Stimulated activated CD8-positive, alpha-beta memory T cell treated with anti-CD3 and anti-CD28 coated beads, Interleukin-7, amount 100 ng/mL, for 48 hours (primary cell): ENCODE measurements at places on chromosomes 5 and 9.

DNA sequence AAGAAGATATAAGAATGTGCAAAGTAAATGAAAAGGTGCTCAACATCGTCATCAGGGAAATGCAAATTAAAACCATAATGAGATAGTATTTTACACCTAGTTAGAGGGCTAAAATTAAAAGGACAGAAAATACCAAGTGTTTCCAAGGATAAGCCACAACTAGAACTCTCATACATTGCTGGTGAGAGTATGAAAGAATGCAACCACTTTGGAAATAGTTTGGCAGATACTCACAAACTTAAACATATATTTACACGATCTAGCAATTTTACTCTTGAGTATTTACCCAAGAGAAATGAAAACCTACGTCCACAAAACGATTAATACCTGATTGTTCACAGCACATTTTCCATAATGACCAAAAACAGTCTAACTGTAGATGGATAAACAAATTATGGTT is 51.5 kb downstream of the AOPEP start:
- DNase-seq = no peak

DNA sequence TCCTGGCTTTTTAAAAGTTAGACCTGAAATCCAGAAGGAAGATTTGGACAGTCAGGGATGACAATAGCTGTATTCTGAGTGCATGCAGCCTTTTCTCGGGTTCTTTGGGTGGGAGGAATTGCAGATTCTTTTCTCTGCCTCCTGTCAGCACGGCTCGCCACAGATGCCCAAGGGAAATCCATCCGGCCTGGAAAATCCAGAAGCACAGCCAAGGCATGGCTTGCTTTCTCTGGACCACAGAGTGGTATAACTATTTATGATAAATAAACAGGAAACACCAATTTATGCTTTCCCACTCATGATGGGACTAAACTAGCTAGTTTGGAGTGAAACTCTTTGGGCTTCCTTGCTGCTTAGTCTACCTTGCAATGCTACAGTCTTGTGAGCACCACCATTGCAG is 59.1 kb downstream of the C9orf152 start:
- no peak for DNase-seq

GRCh38 chr9:134231330-134231745 is 67.0 kb upstream of the RNU6ATAC start:
- no peak for DNase-seq

DNA sequence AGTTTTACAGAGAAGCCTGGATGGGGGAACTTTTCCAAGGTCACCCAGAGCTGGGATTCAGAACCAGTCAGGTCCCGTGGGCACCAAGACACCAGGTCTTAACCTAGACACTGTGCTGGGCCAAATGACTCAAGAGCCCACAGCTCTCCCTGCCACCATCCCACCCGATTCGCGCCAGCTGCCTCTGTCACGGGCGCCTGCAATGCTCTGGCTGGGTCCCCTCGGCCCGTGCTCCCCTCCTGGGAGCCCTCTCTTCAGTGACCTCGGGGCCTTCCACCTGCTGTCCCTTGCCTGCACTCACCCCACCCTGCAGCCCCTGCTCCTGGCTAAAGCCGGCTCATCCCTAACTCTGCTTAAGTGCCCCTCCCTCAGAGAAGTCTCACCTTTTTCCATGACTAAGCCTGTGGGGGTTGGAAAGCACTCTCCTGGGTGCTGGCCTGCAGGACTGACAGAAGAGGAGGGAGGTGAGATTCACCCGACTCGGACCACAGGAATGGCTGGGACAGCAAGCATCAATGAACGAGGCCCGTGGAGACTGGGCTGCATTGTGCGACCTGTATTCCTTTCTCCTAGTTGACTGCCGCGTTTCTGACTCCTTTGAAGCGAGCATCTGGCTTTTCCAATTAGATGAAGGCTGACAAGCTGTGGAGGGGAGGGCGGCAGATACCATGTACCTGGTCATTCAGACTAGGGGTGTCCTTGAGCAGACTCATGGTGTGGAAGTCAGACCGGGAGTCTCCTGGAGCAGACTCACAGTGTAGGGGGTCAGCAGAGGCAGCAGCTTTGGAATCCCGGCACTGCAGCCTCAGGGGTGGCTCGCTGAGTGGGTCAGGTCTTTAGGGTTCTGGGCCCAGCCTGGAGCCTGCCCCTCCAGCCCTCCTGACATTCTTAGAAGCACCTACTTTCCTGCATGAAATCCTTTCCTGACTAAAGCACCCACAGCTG is 5.8 kb upstream of the IL4 start:
- no peak for DNase-seq

- DNase-seq = no peak
Observed at GRCh38 chr9:110048976-110049698, 158.8 kb downstream of the C9orf152 start.

DNA sequence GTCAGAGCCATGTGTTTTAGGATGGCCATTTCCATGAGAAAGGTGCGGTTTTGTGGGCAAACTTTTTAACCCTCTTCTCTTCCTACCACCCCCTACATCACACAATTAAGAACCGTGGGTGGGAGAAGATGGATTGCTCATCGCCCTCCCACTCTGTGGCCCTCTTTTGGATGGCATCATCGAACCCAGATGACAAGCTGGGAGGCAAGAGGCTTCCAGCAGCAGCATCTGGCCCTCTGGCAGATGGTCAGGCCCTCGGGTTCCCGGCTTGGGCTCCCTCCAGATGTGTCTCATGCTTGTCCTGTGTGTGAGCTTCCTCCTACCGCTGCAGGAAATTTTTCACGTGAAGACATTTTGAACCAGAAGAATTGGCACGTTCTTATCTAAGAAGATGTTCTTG is 199.9 kb downstream of the EBF1 start:
- DNase-seq = no peak

DNA sequence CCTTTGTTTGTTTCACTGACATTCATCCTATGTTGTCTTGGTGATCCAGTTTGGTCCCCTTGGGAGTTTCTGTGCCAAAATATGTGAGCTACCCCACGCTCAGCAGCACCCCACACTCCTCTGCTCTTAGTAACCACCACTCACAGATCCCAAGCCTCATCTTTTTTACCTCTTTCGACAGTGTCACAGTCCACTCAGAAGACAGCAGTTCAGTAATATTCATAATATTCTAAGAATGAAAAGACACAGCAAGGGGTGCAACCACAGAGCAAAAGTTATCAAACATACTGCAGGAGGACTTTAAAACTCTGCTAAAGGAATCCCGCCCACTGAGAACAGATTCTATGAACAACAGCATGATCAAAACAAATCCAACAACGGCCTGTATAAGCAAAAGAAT is 28.2 kb downstream of the RNF130 start:
- no peak for DNase-seq

DNA sequence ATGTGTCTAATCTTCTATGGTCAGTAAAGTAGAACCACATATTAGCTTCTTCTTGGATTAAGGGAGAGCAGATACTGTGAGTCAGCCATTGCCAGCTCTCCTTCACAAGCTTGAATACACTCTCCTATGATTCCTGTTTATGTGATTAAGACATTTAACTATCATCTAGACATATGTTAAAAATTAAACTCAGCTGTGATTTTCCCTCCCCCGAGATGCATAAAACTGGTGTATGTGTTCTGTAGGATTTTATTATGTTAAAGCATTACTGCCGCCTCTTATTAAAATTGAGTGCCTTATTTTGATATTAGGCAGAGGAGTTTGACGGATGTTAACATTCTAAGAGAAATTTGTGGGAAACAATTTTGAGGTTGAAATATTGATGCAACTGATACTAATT is 114.6 kb downstream of the ACTBL2 start:
- DNase-seq = no peak

DNA sequence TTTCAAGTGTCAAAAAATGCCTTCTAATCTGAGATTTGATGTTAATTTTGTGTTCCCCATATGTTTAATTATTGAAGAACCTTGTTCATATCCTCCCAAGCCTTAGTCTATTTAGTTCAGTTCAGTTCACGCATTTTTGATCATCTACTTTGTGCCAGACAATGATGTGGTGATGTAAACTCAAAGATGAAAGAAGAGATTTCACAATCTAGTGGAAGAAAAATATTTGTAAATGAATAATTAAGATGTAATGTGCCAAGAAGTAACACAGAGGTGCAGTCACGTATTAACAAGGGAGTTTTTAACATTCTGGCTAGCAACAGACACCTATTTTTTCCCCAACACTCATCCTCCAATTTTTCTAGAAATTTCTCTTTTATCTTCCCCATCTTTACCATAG is 22.1 kb upstream of the KIF2A start:
- no peak for DNase-seq

DNA sequence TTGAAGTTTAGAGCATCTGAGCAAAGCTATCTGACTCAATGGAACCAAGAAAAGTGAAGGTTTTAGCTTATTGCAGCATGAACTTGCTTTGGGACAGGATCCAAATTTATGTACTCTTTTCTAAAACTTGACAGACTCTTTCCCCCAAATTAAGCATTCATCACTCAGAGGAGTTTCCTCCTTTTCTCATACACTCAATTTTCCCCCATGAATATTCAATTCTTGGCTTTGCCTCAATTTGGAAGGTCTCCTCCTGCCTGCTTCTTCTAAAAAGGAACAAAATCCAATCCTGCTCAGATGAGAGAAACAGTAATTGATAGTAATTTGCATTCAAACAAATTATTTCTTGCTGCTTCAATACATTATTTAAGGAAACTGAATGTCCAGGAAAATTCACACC is 5.0 kb downstream of the ACTL7A start:
- no peak for DNase-seq

- no peak for DNase-seq
Observed at GRCh38 chr9:16484180-16484579, 386.3 kb downstream of the BNC2 start.

- DNase-seq = no peak
Observed at GRCh38 chr5:35842856-35843255, 13.8 kb upstream of the IL7R start.

- DNase-seq = no peak
Observed at GRCh38 chr9:132141344-132141947, 20.4 kb upstream of the NTNG2 start.

GRCh38 chr5:175826980-175827379 is 44.4 kb upstream of the CPLX2 start:
- DNase-seq = no peak

DNA sequence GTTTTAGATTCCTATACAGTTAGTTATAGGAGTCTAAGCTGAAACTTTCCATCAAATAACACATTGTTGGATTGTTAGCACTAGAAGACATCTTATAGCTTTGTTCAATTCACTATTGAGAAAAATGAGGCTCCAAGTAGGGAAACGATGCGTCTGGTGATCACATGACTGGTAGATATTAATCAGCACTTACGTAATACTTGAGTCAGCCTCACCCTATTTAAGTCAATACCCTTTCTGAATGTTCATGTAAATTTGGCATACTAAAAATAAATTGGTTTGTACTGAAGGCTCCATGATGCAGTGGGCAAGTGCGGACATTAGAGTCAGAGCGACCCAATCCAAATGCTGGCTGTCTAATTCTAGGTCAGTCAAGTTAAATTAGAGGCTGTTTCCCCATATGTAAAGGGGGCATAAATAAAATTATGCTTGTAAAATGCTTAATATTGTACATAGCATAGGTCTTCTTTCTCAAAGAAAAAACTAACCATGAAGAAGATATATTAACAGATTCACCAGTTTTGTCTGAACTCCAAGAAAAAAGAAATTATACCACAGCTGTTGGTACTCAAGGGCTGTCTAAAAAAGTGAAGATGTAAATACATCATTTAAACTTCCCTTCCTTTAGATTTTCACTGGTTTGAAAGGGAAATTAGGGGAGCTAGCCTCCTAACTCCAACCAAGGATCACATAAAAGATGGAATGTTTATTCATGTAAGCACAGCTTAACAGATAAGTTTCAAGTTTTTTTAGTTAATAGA is 406.6 kb upstream of the TLE4 start:
- no peak for DNase-seq

DNA sequence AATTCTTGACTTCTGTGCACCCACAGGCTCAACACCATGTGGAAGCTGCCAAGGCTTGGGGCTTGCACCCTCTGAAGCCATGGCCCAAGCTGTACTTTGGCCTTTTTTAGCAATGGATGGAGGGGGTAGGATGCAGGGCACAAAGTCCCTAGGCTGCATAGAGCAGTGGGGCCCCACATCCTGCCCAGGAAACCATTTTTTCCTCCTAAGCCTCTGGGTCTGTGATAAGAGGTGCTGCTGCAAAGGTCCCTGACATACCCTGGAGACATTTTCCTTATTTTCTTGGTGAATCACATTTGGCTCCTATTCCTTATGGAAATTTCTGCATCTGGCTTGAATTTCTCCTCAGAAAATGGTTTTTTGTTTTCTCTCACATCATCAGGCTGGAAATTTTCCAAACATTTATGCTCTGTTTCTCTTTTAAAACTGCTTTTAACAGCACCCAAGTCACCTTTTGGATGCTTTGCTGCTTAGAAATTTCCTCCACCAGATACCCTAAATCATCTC is 482.7 kb upstream of the TLE4 start:
- DNase-seq = no peak

DNA sequence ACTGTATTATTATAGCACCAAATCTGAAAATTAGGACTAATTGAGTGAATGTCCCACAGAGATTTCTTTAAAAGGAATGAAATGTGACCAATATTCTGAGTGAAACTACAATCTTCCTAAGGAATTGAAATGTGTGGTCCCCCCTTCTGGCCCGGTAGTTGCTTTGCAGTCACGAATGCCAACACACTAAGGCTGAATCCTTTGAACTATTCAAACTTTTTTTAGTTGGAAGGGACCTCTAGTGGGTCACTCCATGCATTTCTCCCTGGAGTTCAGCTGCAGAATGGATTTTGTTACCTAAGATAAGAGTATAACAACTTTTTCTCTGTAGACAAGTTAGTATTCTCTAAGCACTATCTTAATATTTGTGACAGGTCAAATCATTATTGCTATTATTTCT is 2.8 kb downstream of the CDH6 start:
- DNase-seq = no peak

DNA sequence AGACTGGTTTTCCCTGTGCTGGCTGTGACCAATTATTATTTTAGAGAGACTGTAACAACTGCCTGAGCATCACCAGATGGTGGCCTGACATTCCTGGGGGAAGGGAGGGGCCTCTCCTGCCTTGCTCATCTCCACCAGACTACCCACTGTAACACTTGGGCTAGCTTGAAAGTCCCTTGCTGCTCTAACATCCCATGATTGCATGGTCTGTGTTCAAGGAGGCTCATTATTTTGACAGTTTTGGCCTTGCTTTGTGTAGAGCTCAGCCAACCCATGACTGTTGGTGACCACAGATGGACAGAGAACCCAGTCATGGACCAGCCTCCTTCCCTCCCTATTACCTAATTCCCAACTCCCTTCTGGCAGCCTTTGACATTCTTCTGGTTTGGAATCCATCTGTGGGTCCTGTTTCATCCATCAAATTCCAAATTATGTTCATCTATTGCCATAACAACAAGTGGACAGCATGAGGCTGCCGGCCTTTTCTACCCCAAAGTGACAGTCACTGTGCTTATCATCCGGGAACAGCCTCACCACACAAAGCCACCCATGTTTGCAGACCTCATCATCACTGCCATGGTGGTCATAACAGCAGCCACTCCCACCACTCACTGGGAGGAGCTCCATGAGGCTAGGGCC is 49.0 kb upstream of the ICE1 start:
- no peak for DNase-seq

DNA sequence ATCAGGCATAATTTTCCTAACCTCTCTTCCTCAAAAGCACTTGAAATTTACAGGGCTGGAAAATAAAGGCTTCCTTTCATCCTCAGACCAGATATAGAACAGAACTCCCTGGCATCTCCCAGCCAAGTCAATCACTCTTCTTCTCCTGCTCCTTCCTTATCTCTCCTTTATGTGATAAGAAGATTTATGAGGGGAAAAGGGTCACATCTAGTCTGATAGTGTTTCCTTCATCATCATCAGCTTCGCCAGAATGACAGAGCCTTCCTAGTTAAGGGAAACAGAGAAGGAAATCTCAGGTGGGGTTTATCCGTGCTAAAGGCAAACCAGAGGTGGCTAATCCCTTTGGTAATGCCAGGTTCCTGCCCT is 36.2 kb downstream of the LIX1 start:
- DNase-seq = no peak
